Cerebellar cortex (tissue), 1 donor: ENCODE measurements at places on chromosomes 6 and 20.
A peak's percentile ranks its signal among the peaks of the same experiment; 100 is the strongest.

DNA sequence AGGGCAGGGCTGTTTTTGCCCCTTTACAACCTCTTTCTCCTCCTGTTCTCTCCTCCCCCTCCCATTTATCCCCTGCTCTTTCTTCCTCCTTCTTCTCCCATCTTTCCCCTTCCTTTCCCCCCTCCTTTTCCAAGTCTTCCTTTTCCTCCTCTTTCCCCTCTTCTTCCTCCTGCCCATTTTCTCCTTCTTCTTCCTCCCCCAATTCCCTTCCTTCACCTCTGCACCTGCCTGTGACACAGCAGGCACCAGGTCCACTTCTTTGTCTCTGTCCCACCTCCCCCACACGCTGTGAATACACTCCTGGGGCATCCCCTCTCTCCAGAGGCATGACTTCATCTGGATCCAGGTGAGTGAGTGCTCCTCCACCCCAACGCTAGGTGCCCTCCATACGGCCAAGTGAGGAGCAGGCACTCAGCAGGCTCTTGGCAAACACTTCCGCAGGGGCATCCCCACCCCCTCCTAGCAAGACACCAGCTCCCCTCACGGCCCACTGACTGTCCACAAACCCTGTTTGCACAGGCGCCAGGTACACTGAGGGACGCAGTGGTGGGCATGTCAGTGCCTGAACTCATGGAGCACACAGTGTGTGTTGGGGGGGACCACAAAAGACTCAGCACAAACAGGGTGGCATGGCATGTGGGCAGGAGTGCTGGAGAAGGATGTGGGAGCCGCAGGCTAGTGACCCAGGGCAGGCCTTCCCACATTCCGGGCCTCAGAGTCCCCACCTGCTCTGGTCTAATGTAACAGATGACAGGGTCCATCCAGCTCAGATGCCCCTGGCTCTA, 10.7 kb upstream of the TLDC2 start:
- DNase-seq: no peak

DNA sequence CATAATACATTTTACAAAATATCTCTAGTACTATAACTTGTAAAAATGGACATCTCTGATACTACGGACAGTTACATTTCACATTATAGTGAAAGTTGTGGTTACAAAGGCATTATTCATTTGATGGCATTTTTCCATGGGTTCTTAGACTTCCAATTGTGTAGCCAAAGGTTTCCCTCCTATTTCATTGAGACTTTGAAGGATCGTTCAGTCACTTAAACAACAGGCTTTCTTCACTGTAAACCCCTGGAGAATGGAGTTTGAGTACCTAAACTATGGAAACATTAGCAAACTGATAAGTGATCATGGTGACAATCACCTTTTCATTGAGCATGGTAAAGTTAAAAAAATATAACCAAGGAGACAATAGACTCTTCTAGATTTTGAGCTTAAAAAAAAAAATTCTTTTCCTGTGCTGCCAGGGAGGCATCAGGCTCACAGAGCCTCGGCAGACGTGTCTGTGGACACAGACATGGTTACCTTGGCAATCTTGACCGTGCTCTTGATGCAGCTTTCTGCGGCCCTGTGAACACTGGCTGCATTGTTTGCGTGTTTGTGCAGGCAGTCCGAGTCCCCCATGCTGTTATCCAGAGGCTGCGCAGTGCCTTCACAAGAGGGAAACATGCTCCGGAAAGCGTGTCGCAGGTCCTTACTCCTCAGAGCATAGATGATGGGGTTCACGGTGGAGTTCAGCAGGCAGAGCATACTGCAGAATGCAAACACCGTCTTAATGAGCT, 22.6 kb downstream of the CNR1 start:
- DNase-seq: no peak

- no peak for DNase-seq
Observed at GRCh38 chr6:24004659-24005058, 121.4 kb upstream of the NRSN1 start.

- peak; percentile 93 for DNase-seq
Observed at GRCh38 chr6:111997078-111997852, 56.6 kb upstream of the CCN6 start.

GRCh38 chr20:64095927-64096326, 11.4 kb downstream of the NPBWR2 start:
- DNase-seq: no peak

GRCh38 chr6:34317172-34317477, 68.3 kb upstream of the SMIM29 start:
- no peak for DNase-seq

DNA sequence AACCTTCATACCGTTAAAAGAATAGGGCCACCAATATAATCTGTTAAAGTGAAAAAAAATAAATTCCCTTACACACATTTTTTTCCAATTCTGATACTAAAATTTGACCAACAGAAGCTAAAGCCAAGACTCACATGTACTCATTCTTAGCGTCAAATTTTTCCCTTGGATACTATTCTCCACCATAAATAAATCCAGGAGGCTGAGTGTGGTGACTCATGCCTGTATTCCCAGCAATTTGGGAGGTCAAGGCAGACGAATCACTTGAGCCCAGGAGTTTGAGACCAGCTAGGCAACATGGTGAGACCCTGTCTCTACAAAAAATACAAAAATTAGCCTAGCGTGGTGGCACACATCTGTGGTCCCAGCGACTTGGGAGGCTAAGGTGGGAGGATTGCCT, 43.9 kb downstream of the SCML4 start:
- no peak for DNase-seq

- no peak for DNase-seq
Observed at GRCh38 chr6:26031151-26031594, 56.1 kb upstream of the HFE start.

- DNase-seq: no peak
Observed at GRCh38 chr6:4489538-4489937, 286.7 kb upstream of the CDYL start.

- no peak for DNase-seq
Observed at GRCh38 chr6:7219310-7219709, 93.7 kb downstream of the SSR1 start.

DNA sequence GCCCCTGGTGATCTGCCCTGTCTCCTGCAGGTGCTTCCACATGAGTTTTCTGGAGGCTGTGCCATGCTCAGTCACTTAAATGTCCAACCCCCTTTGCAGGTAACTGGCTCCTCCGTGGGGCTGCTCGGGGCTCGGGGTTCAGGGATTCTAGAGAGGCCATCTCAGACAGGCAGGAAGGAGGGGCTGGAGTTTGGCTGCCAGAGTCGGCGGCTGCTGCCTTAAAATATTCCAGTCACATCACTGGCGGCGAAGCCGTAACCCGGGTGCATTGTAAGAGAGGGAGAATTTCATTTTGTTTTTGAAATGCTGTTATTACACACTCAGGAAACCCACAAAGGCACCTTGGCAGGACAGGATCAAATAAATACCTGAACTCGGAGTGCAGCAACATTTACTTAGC, 212.9 kb upstream of the PMEPA1 start:
- DNase-seq: peak; percentile 3

- DNase-seq: no peak
Observed at GRCh38 chr6:14121936-14122344, 4.4 kb downstream of the CD83 start.

GRCh38 chr6:42046464-42047212, 3.7 kb upstream of the TAF8 start:
- DNase-seq: peak; percentile 25

- DNase-seq: peak; percentile 93
Observed at GRCh38 chr6:155985660-155986138, 530.1 kb upstream of the NOX3 start.

DNA sequence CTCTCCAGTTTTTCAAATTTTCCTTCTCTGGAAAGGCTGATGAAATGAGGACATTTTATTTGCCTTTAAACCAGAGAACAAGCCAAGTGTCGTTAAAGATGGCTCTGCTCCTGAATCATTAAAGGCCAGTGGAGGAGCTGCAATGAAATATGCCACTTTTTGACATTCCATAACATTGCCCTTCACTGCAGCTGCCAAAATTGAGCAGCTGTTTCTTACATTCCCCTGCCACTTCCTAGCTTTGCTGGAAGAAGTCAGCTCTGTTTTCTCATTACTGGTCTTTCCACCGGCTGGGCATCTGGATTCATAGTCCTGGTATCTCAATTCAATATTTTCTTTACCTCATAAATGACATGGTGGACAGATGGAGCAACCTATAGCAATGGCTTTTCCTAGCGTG, 45.5 kb upstream of the NRN1 start:
- no peak for DNase-seq

DNA sequence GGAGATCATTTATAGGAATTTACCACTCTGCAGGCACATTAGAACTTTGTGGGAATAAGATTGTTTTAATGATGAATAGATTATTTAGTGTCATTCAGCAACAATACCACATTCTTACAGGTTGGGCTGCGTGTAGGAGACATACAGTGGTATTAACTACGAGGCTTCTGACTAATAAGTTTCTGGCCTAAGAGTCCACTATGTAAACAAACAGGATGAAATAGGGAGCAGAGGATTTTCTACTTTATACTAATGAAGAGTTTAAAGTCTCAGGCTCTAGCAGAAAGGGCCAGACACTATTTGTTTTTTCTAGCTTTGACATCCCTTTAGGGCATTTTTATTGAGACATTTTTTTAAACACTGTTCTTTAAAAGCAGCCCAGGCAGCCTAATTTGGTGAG, 75.6 kb downstream of the SLC24A3 start:
- DNase-seq: no peak

DNA sequence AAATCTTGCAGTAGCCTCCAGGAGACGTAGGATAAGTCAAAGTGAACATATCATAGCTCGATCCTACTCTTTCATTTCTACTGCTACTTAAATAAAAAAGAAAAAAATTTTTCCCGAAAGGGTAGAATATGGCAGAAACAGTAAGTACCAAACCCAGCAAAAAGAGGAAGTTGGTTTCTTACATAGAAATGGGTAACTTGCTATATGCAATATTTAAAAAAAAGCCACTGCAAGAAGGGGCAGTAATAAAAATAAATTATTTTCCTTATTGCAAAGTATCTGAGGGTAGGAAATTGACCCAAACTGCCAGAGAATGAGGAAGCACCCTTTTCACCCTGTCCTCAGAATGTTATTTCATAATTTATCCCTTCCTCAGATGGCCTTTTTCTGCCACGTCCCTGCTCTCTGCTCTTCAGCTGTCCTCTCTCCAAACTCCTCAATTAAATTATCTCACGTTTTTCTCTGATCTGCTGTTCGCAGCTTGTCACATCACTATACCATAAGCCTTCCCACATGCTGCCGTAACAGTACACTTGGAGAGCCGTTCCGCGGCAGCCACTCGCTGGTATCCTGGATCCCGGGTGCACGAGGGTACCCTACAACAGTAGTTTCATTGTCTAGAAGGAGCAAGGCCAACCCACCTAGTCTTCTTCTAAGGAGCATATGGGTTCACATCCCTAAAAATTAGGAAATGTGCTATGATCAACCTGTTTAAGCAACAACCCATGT, 149.6 kb downstream of the BACH2 start:
- DNase-seq: no peak

GRCh38 chr6:156864557-156864956, 87.4 kb downstream of the ARID1B start:
- no peak for DNase-seq

- DNase-seq: no peak
Observed at GRCh38 chr20:694496-694895, 18.9 kb upstream of the SCRT2 start.

DNA sequence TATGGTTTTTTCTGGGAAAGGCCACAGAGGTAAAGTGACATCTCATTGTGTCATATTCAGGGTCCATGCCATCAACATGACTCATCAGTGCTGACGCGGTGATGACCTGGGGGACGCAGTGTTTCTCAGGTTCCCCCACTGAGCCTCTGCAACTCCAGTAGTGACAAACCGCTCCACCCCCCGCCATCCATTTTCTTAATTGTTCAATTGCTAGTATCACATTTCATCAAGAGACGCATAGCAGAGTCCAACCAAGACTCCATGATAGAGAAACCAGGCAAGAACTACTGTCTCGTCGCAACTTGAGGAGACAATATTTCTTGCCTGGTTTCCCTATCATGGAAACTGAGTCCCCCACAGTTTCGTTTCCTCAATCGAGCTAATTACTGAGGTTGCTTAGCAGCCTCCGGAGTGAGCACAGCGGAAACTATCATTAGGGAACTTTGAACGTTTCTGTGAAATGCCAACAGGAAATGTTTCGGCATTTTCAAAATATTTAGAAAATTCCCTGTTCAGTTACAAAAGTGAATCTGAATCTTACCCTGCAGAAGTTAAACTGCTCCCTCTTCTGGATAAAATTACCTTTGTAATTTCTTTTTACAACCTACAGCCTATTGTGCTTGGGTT, 12.2 kb upstream of the SERPINB1 start:
- DNase-seq: no peak

GRCh38 chr20:36542516-36543183, 1.3 kb downstream of the MYL9 start:
- DNase-seq: no peak

- DNase-seq: no peak
Observed at GRCh38 chr20:21028921-21029320, 77.2 kb downstream of the LINC00237 start.

DNA sequence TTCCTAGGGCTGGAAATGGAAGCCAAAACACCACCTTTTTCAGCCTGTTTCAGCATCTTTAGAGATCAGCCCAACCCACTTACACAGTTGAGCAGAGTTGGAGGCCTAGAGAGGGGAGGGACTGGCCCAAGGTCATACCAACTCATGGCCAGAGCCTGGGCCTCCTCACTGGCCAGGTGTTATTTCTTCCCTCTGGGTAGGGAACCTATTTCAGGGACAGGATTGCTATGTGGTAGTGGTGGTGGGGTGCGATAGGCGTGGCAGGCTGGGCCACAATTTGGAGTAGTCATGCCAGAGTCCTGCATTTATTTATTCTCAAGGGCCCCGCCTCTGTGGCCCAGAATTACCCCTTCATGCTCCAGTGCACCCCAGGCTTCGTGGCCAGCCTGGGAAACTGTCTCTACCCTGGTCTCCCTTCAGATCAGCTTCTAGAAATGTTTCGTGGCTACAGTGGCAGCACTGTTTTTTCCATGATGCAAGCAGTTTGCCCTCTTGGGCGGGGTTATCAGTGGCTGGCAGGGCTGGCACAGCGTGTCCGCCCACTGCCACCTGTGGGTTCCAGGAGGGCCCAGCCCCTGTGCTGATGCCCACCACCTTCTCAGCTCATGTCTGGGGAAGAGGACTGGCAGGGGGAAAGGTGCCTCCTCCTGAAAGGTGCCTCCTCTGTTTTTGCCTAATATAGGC, 6.2 kb downstream of the VEGFA start:
- DNase-seq: no peak

- no peak for DNase-seq
Observed at GRCh38 chr6:139262519-139263300, 29.1 kb downstream of the TXLNB start.

DNA sequence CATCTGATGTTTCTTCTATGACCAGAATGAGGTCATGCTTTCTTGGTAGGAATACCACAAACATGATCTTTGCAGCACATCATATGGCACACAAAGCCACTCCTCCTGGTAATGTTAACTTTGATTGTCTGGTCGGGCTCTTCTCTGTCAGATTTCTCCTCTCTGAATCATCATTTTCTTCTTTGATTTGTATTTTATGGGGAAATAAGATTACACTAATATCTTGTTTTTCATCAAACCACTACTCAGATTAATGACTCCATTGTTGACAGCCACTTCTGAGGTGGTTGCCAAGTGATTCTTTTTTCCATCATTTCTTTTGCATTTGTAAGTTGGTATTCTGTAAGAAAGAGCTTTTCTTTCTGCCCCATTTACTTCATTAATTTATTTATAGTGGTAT, 29.5 kb downstream of the TRMT11 start:
- no peak for DNase-seq
